ENCODE measurements at places on chromosomes 5 and 9. TPM values are rescaled to one million over a fixed set of nuclear protein-coding genes. Genes with fewer than 3 reads are reported as not detected.

Gene PPP2R2B
- 36.6 TPM for polyA plus RNA-seq

Gene NEUROG1
- not detected for polyA plus RNA-seq

Gene SPINK6
- not detected for polyA plus RNA-seq

Gene COL23A1
- 4.3 TPM for polyA plus RNA-seq

DNA sequence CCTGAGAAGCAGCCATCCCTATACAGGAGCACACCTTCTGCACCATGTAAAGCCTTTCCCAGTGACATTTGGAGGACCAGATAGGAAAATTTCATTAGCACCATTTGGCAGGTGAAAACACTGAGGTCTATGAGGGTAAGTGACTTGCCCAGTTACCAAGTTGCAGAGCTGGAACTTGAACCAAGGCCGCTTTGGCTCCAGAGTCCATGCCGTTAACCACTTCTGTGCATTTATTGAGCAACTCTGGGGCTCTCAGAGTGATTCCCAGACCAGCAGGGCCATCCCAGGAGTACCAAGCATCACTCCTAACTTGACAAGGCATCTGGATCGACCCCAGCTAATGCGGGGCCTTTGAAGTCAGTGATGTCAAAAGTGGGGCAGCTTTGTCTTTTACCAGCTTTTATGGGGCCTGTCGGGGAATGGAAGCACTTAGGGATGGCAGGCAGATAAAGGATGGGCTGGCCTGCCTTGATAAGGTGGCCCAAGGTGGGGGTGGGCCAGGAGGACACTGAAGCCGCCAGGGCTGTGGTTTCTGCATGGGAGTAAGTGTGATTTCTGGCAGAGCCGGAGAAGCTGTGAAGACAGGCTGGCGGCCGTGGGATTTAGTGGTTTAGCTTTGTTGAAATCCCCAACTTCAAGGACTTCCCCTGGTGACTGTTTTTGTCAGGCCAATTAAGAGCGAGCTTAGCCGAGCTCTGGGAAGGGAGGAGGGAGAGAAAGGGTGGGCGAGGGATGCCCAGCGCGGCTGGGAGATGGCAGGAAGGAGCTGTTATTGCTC, 127.3 kb downstream of the MACROH2A1 start:
- H3K36me3 ChIP-seq, result no peaks in the 10 kb centered on the region
- H3K4me3 ChIP-seq, result no peak overlapping the region
- H3K4me1 ChIP-seq, result no peaks in the 10 kb centered on the region
- no peak overlapping the region for H3K27ac ChIP-seq
- H3K27me3 ChIP-seq, result no peaks in the 10 kb centered on the region

DNA sequence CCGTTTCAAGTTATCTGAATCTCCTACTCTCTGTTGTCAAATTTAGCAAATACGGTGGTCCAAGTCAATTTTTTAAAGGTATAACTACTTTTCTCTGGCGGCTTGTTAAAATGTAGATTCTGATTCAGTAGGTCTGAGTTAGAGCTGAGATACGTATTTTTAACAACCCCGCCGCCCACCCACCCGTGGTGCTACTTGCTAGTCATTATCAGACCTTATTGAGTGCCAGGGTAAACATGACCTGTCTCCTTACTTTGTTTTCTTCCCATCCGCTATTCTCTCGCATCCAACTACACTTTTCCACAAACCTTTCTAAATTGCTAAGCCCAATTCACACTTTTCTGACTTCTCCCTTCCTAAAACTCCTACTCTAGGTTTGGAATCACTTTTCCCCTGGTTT, 694 bp upstream of the PLAA start:
- peaks cover 13% of the 10 kb centered on the region for H3K4me1 ChIP-seq
- H3K27ac ChIP-seq, result peak overlapping the region; percentile 90
- no peak for DNase-seq
- no peaks in the 10 kb centered on the region for H3K27me3 ChIP-seq
- H3K4me3 ChIP-seq, result peak overlapping the region; percentile 64

DNA sequence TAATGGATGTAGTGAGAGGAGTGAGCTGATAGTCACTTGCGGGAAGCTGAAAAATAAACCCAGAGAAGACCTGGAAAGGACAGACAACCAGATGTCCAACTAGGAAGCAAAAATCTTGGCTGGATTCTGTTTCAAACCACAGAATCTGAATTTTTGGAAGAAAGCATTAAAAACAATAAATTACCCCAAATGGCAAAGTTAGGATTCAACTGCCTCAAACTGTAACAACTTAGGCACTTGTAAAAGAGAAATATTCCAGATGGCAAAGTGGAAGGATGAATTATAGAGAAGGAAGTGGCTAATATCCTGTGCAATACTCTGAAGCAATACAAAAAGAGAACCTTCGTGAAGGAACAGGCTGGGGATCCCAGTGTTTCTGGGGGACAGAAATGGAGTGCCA, 46.8 kb upstream of the SLIT3 start:
- DNase-seq, result no peak
- no peaks in the 10 kb centered on the region for H3K4me1 ChIP-seq
- H3K27me3 ChIP-seq, result no peaks in the 10 kb centered on the region
- H3K4me3 ChIP-seq, result no peak overlapping the region

DNA sequence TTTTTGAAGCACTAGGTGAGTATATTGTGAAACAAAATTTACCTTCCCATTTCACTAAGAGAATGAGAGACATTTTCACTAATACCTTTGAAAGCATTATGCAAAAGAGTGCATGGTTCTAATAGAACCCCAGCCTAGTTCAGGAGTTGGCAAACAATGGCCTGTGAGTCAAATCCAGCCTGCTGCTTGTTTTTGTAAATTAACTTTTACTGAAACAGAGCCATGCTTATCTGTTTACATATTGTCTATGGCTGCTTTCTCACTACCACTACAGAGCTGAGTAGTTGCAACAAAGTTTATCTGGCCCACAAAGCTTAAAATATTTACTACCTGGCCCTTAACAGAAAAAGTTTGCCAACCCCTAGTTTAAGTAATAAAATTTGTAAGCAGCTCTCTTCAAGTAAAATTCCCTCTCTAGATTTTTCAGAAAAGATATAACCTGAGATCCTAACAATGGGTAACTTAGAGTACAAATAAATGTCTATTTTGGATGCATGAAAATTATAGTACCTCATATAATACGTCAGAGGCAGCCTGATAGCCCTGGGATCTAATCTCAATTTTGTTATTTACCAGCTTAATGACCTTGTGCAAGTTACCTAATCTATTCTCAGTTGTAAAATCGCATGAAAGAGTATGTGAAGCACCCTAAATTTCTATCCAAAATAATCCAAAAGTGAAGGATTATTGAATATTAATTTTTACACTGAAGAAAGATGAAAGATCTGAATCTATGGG, 50.7 kb upstream of the ARL15 start:
- peaks cover 27% of the 10 kb centered on the region for H3K4me1 ChIP-seq
- H3K27me3 ChIP-seq, result no peaks in the 10 kb centered on the region
- no peak for DNase-seq
- H3K27ac ChIP-seq, result no peak overlapping the region
- no peak overlapping the region for H3K4me3 ChIP-seq

DNA sequence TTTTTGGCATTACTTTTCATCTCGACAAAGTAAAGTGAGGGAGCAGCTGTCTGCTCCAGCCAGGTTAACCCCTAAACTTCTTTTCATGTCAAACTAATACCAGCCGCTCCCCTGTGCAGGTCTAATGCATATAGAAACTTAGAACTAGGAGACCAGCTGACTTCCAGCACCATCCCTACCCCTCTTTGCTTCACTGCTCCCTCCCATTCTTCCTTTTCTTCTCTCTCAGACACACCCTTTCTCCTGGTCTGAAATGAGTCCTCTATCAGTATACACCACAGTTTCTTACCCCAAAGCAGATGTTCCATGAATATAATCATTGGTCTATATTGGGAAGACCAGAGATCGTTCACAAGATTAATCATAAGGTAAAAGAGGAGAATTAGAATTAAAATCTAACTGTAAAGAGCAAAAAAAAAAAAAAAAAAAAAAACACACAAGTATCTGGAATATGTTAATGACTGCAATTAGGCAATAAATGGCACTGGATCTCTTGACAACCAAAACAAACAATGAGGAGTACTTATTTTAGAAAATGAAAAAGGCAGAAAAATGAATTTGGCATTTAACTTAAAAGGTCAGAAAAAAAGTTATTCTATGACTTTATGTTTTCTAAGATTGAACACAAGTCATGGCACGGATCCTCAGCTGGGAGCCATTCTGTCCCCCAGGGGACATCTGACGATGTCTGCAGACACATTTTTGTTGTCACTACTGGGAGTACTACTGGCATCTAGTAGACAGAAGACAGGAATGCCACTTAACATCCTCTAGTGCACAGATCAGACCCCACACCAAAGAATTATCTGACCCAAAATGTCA, 209.8 kb downstream of the PJA2 start:
- H3K4me3 ChIP-seq, result no peak overlapping the region
- no peaks in the 10 kb centered on the region for H3K36me3 ChIP-seq
- DNase-seq, result no peak

DNA sequence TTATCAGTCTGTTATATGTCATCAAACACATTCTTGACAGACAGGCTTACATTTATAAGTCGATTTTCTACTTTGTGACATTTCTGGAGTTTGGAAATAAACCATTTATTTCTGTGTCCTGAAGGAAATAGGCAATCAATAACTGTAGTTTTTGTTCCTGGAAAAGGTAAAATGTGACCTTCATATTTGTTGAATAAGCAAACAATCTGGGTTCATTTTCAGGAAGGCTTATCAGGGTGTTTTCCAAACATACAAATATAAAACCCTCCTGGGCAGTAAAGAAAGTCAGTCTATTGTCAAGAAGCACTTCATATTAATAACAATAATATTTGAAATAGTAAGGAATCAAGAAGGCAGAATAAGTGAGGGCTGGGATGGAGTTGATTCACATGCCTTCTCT, 195.0 kb downstream of the SNCAIP start:
- no peaks in the 10 kb centered on the region for H3K36me3 ChIP-seq
- no peaks in the 10 kb centered on the region for H3K27me3 ChIP-seq
- no peak overlapping the region for H3K27ac ChIP-seq

- H3K27ac ChIP-seq, result no peak overlapping the region
- H3K27me3 ChIP-seq, result no peaks in the 10 kb centered on the region
- H3K4me1 ChIP-seq, result no peaks in the 10 kb centered on the region
- H3K36me3 ChIP-seq, result no peaks in the 10 kb centered on the region
These were observed 177.9 kb downstream of the XRCC4 start for GRCh38 chr5:83255268-83255667.

DNA sequence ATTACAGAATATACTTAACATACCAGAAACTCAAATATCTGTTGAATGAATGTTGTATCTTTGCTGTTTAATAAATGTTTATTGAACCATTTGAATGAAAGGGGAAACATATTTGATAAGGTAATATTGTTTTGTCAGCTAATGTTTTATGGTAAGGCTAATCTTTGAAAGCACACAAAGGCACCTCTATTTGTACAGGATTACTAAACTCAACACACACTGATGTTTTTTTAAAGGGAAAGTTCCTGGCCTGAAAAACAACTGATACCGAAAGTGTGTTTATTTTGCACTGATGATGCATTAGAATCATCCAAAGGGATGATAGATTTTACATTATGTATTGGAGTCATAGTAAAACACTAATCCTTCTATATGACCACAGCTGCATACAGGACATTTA, 82.5 kb downstream of the ADCY2 start:
- DNase-seq, result no peak
- H3K36me3 ChIP-seq, result no peaks in the 10 kb centered on the region
- H3K4me1 ChIP-seq, result no peaks in the 10 kb centered on the region
- H3K27me3 ChIP-seq, result no peaks in the 10 kb centered on the region
- no peak overlapping the region for H3K4me3 ChIP-seq

DNA sequence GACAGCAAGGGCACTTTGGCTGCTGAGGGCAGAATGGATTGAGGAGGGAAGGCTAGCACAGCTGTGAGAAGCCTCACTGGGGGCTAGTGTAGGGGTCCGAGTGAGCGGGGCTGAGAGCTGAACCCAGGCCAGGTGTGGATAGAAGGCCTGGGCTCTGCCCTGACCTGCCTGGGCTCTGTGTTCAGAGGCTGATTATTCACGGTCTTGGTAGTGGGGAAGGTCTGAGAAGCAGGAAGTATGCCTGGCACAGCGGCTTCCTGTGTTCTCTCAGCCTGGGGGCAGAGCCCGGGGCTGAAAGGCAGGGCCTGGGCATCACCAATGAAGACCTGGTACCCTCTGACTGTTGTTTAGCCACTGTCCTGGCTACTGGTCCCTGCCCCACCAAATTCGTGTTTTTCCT, 136.4 kb upstream of the TBC1D2 start:
- H3K27ac ChIP-seq, result no peak overlapping the region
- H3K4me3 ChIP-seq, result no peak overlapping the region
- DNase-seq, result no peak
- H3K27me3 ChIP-seq, result no peaks in the 10 kb centered on the region
- no peaks in the 10 kb centered on the region for H3K4me1 ChIP-seq

GRCh38 chr5:155912291-155912690, 414.7 kb upstream of the SGCD start:
- no peak overlapping the region for H3K4me3 ChIP-seq
- no peaks in the 10 kb centered on the region for H3K36me3 ChIP-seq
- DNase-seq, result no peak
- H3K27ac ChIP-seq, result no peak overlapping the region

- H3K36me3 ChIP-seq, result no peaks in the 10 kb centered on the region
- no peaks in the 10 kb centered on the region for H3K4me1 ChIP-seq
- DNase-seq, result no peak
- no peaks in the 10 kb centered on the region for H3K27me3 ChIP-seq
- no peak overlapping the region for H3K27ac ChIP-seq
- H3K4me3 ChIP-seq, result no peak overlapping the region
These were observed 116.4 kb downstream of the ZCCHC7 start for GRCh38 chr9:37236822-37237221.

DNA sequence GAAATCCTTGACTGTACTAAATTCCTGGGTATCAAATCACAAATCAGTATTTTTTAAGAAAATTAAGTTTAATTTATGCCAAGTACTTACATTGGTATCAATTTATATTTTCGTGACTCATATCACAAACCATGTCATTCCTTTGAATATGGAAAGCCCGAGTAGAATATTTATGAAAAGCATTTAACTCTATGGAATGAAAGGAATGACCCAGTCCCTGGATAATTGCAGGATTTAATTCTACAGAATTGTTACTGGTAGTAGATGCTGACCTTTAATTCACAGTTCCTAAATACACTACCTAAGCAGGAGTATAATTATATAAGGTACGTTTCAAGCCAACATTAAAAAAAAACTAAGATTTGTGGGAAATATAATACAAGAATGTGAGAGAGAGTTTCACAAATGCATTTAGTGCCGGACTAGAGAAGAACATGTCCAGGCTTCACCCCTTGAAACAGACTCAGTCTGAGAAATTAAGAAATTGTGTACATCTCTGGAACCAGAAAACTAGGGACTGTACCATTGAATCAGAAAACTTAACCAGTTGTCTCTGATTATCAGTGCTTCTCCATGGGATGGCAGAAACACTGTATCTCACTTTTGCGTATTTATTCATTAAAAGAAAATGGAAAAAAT, 28.5 kb upstream of the PLPPR1 start:
- H3K27me3 ChIP-seq, result no peaks in the 10 kb centered on the region
- H3K4me3 ChIP-seq, result no peak overlapping the region
- H3K4me1 ChIP-seq, result no peaks in the 10 kb centered on the region
- H3K27ac ChIP-seq, result no peak overlapping the region
- no peaks in the 10 kb centered on the region for H3K36me3 ChIP-seq
- DNase-seq, result no peak

Data from testis (tissue), 5 donors.